Endothelial cell of coronary artery (primary cell): ENCODE measurements at places on chromosomes 2 and 18. TPM values are rescaled to one million over a fixed set of nuclear protein-coding genes. Genes with fewer than 3 reads are reported as not detected.

The AP1S3 gene
- 3.2 and 7.7 TPM in 2 replicates for total RNA-seq

The TMEM169 gene
- total RNA-seq, result under 0.01 TPM in 1 of 2 replicates, not detected in the other

The RGPD3 gene
- total RNA-seq, result 0.09 and 0.19 TPM in 2 replicates

The POMC gene
- total RNA-seq, result 0.09 and 0.66 TPM in 2 replicates

The FSHR gene
- total RNA-seq, result not detected in 2 replicates

The CHRND gene
- total RNA-seq, result not detected in 2 replicates

The FNDC4 gene
- 30.1 and 31.8 TPM in 2 replicates for total RNA-seq

The SLC35F5 gene
- 82.7 and 119 TPM in 2 replicates for total RNA-seq

The NYAP2 gene
- not detected in 2 replicates for total RNA-seq

The SULT1C4 gene
- 4.3 and 9.3 TPM in 2 replicates for total RNA-seq

The CD302 gene
- 3.3 and 6.2 TPM in 2 replicates for total RNA-seq

The NPHP1 gene
- 2.7 and 4.3 TPM in 2 replicates for total RNA-seq
